ENCODE measurements at places on chromosomes 5 and 9.
A peak's percentile ranks its signal among the peaks of the same experiment; 100 is the strongest.

GRCh38 chr5:142874540-142874939, 104.4 kb downstream of the ARHGAP26 start:
- DNase-seq: peak; percentile 6

DNA sequence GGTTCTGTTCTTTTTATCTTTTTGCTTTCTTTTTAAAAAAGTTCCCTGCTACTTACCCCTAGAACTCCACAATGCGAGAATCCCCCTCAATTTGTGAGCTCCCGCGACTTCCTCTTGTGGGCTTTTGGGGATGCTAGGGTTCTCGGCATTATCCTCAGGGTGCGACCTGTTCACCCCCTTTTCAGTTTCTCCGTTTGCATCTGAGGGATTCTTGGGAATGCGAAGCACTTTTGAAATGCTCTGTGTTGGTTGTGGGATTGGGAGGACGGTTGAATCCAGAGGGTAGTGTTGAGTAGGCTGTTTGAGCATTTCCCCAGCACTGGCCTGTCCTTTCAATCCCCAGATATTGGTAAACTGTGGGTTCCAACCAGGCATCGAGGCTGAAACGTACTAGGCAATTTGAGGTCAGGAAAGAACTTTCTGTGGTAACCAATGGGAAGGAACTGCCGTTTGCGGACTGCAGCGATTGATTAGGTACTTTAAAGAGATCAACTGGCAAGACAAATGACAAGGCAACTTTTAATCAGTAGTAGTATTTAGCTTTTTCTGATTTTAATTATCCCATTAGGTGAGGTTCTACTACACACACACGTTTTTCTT, 415 bp downstream of the XRCC4 start:
- no peak for DNase-seq

- DNase-seq: no peak
These were observed 252.7 kb upstream of the GRIA1 start for GRCh38 chr5:153237671-153238332.

GRCh38 chr5:143229426-143229895, 174.0 kb downstream of the NR3C1 start:
- no peak for DNase-seq
